ENCODE measurements at places on chromosomes 5 and 9. TPM values are rescaled to one million over a fixed set of nuclear protein-coding genes. Genes with fewer than 3 reads are reported as not detected.

Gene TRIM36
- total RNA-seq, result 2.6 TPM

Gene PTPRD
- total RNA-seq, result 0.15 TPM

Gene SPIN1
- 33.2 TPM for total RNA-seq

Gene TTC39B
- total RNA-seq, result 1.2 TPM

Gene DDX4
- total RNA-seq, result not detected
